Foreskin fibroblast (primary cell): ENCODE measurements at places on chromosomes 13 and 19.

DNA sequence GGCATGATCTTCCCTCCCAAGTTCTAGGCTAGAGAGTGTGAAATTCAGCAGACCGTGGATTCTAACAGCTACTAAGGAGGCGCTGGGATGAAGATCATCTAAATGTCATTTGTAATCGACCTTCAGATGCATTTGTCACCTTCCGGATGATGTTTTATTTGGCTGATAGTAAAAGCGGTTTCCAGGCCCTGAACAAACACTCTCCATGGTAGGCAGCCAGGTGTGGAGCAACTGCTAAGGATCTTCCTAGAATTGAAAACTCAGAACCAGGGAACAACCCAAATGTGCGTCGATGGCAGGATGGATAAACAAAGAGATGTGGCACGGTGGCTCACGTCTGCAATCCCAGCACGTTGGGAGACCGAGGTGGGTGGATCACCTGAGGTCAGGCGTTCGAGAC lies 107.2 kb upstream of the CACNA1A start:
- DNase-seq, result no peak

DNA sequence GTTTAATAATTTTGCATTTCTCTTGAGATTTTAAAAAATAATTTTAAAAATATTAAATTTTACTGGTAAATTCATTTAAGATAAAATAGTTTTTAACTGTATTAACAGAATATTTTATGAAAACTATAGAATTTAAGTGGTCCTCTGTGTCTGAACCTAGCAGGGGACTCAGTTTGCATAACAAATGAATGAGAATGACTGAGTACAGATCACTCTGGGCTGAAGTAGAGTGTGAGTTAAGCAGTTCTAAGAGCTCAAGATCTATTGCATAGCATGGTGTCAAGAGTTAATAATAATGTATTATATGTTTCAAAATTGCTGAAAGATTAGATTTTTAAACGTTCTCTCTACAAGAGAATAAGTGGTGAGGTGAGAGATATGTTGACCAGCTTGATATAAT lies 348.3 kb upstream of the SLITRK1 start:
- no peak for DNase-seq

- DNase-seq, result peak; percentile 89
Observed at GRCh38 chr19:30227661-30228112, 144.5 kb upstream of the ZNF536 start.

DNA sequence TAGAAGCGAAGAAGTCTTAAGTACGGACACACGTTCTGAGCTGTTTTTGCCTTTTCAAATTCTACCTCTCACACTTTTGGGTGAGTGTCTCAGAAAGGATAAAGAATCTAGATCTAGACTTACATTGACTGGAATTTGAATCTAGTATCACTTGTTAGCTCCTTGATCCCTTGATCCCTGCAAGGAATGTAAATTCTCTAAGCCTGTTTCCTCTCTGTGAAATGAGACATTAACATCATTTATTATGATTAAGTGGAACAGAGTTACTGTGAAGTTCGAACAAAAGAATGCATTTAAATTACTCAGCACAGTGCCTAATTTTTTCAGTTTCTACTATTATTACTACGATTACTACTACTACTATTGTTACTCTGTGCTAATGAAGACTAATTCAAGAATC lies 86.6 kb upstream of the POSTN start:
- DNase-seq, result no peak

DNA sequence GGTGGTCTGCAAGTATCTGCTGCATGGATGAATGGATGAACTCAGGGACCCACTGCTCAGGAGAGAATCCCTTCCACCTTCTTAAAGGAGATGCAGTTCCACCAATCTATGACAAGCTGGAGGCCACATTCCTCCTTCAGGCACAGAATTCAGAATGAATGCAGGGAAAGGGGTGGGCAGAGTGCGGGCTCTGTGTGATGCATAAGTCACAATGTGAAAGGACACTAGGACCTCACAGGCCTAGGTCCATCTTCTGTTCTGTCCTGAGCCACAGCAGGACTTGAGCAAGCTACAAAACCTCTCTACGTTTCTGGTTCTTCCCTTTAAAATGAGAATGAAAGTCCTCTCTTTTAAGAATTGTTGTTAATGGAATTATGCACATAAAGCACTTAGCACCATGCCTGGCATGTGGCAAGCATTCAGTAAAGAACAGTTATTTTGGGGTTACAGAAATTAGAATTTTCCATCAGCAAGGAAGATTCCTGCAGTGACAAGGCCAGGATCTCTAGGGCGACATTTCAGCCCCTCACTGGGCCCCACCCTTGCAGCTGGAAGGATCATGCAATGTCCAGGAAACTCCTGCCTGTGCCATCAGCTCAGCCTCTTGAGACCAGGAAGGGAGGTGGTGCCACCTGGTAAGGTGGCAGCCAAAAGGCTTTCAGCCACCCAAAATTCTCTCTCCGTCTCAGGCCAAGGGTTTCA lies 38.7 kb downstream of the TSHZ3 start:
- no peak for DNase-seq
